Stimulated activated CD4-positive, alpha-beta T cell treated with anti-CD3 and anti-CD28 coated beads, Interleukin-1b, Interleukin-23, amount 100 ng/mL, for 48 hours (primary cell): ENCODE measurements at places on chromosomes 5 and 9.
A peak's percentile ranks its signal among the peaks of the same experiment; 100 is the strongest.

DNA sequence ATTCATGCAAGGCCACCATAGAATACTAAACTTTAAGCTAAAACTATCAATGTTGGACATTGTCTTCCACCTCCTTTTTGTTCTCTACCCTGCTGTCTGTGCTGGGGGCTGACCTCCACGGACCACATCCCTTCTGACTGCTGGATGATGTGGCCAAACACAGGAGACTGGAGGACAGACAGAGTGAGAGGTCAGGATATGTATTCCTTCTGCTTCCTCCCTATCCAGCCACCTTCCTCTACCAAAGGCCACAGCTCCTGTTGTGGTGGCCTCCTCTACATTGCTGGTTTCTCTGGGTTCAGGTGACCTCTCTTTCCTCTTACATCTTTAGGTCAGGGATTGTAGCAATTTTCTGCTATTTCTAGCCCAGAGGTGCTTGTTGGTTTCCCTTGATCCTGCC, 148.1 kb downstream of the ACTBL2 start:
- DNase-seq: no peak

DNA sequence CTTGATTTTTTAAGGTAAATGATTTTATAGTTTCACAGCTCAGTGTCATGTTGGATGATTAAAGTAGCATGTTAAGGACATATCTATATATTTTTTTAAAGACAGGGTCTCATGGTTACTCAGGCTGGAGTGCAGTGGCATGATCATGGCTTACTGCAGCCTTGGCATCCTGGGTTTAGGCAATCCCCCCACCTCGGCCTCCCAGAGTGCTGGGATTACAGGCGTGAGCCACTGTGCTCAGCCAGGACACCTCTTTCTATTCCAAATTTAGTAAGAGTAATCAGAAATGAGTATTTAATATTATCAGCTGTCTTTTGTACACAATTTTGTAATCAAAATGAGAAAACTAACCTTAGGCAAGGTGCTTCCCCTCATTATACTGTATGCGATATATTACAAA, 38.6 kb upstream of the LRRTM2 start:
- no peak for DNase-seq

GRCh38 chr9:353077-353476, 138.4 kb downstream of the DOCK8 start:
- DNase-seq: no peak

GRCh38 chr9:131279196-131279862, 3.0 kb upstream of the FAM78A start:
- DNase-seq: no peak

DNA sequence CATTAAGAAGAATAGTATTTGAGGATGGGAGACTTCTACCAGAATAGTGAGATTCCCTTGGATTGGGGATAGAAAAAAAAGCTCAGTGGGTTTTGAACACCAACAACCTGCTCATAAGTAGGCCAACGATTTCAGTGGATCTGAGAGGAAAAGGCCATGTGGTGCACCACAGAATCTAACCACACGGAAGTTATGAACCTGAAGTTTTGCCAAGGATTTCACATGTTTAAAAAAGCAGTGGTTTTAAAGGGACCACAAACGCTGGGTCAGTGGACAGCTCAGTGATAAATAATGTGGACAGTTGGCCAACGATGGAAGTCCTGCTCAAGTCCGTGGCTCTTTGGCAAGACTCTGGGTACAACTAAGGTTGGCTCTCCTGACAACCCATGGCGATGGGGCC, 107.2 kb upstream of the TXNDC8 start:
- DNase-seq: no peak

- no peak for DNase-seq
Measured at GRCh38 chr5:6909901-6910300, 196.7 kb downstream of the TENT4A start.

DNA sequence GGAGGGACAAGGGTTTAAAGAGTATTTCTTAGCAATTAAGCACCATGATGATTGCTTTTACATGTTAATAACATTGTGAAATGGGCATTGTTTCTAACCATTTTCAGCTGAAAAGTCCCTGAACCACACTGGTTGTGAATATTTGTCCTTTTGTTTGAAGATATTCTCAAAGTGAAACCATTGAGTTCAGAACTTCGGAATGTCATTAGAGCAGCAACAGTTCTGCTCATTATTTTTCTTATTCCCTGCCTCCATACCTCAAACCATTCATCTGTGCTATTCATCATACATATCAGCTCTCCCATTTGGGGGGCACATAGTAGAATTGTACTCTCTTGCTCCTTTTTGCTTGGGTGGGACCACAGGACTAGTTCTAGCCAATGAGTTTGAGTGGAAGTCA, 553.0 kb upstream of the ZNF462 start:
- DNase-seq: no peak

DNA sequence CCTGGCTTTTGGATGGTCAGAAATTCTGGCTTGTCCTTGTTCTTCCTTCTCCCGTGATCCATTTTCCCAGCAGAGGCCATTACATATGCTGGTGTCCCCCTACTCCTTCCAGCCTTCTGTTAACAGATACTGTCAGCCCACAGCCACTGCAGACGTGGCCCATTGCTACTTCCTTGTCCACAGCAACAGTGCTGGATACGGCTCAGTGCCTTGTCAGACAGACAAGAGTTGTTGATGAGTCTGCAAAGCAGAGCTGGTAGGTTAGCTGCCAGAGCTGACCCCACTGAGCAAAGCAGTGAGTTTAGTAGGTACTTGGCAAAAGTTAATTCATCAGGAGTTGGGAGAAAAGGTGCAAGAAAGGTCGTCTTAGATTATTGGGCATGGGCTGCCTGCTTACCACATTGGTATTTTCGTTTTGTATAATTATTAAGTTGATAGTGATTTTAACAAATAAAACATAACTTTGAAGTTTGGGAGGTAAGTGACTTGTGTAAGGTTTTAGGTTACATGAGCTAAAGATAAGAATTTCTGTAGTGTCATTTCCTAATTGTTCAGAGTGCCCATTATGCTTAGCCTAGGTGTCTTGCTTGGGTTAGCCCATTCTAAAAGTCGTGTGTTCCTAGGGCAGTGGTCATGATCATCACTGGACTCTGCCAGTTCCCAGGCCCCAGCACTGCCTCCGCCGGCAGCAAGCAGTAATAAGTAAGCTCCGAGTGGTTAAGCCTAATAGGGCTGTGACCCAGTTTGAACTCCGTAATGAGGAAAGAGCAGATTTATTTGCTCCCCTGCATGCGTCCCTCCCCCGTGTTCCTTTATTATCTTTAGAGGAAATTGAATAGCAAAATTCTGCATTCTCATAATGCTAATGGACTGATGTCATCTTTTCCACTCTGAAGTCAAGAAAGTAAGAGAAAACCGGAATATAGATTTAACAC, 292.0 kb downstream of the FANCC start:
- DNase-seq: no peak

- peak; percentile 8 for DNase-seq
Measured at GRCh38 chr5:149550594-149551226, 529 bp downstream of the CSNK1A1 start.

GRCh38 chr9:107180206-107180605, 102.9 kb upstream of the RAD23B start:
- DNase-seq: no peak

DNA sequence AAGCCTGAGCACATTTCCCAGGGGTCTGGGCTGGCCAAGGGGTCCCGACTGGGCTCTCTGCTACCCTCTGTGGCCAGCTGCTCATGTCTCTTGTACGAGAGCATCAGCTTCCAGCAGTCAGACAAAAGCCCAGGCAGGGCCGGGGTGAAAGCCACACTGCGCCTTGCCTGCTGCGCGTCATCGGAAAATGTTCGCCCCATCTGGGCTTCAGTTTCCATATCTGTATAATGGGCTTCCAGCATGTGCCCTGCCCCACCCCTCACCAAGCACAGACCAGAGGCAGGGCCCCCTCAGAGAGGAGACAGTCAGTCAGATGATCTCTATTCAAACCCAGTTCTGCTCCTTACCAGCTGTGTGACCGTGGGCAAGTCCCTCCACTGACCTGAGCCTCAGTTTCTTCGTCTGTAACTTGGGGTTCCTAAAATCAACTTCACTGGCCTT, 8.0 kb upstream of the GRHPR start:
- DNase-seq: no peak
